ENCODE measurements at places on chromosomes 13 and 19.

DNA sequence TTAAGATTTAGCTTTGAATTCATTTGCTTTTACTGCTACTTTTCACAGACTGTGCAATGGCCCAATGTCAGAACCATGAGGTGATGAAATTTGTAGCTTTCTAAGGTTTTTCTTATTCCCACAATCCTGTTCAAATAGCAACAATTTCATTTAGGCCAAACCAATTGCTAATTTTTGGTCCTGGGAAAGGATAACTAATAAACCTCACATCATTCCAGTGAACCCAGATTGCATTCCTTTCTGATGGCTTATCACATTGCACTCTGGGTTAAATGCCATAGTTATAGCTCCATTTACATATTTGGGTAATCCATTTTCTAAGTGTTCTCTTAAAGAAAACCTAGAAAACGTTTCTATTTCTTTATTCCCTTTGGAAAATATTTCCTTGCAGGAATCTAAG lies 22.9 kb upstream of the POMP start:
- DNase-seq, result no peak

GRCh38 chr13:100392709-100393630 lies 195.6 kb downstream of the GGACT start:
- peak; percentile 42 for DNase-seq

- peak; percentile 25 for DNase-seq
These were observed 13.3 kb downstream of the PALM3 start for GRCh38 chr19:14048443-14049153.

DNA sequence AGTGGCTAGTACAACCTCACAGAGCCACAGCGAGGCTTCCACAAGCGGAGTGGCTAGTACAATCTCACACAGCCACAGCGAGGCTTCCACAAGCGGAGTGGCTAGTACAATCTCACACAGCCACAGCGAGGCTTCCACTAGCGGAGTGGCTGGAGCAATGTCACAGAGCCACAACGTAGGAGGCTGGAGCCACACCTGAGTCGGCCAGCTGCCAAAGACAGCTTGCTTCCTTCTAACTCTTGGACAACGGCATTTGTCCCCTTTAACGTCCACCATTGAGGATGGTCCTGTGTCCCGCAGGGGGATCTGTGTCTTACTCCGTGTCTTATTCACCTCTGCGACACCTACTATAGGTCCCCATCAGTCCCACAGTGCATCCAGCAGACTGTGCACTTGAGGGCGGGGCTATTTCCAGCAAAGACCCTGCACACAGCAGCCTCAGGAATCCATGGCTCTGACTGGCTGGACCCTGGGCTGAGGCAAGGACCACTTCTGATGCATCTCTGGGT lies 3.7 kb downstream of the ZNF787 start:
- no peak for DNase-seq

GRCh38 chr13:44792096-44792495 lies 197.2 kb downstream of the NUFIP1 start:
- no peak for DNase-seq

DNA sequence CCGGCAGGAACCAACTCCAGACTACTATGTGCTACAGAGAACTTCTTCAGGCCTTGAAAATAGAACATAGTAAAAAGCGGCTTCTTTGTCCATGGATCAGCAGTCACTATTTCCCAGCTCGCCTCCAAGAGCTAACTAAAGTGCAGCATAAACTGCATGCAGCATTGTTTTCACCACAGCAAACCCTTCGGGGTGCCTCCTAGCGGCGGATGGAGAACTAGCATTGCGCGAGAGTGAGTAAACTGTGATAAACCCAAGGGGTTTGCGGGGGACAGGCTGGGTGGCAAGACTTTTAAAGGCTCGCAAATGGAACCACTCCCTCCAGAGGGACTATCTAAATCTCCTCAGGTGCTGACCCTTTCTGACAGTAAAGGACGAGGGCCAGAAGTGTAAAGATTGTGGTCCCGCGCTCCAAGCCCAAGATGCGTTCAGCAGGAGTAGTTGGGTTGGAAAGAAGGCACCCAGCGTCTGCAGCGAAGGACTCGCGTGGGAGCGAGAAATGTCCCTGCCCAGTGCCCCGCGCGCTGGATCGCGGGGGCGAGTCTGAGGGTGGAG lies 21.5 kb upstream of the SGCG start:
- no peak for DNase-seq

DNA sequence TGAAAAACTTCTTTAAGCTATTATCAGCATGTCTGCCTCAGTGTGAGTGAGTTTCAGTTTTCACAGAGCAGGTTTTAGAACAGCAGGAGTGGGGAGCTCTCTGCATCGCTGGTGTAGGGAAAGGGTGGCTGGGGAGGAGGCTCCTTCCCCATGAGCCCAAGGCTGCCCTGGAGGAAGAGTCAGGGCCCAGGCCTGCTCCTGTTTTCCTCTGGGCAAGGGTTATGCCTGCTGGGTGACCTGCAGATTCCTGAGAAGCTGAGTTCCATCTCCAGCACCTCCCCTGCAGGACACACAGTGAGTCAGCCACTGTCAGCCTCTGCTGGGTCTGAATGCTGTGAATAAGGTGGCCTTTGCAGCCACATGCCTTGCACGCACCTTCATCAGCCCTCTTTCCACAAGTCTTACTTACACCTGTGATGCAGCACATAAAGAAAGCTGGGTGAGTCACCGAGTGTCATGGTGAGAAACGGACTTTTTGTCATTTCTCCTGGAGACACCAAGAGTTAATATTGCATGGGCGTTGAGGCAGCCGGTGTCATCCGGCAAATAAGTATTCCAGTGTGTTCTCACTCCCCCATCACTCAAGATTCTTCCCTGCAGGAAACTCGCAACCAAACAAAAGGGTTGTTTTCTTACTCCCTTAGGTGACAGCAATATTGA lies 186.4 kb upstream of the KL start:
- no peak for DNase-seq

GRCh38 chr19:16361254-16361653 lies 36.6 kb downstream of the KLF2 start:
- DNase-seq, result no peak

DNA sequence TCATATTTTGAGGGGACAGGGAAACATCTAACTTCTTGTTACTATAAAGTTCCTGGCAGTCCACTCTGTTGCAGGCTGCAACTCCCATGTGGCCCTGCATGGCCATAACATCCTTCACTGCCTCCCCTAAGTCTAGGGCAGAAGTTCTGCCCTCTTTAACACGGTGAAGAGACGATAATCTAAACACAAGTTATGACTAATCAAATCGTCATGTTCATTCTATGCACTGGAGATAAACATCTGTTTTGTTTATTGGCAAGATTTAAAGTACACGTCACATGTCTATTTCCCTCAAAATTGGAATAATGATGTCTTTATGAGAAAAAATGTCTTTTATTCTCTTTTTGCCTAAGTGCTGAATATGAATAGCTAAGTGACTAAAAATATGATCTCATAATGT lies 1629.4 kb downstream of the PCDH9 start:
- DNase-seq, result no peak

DNA sequence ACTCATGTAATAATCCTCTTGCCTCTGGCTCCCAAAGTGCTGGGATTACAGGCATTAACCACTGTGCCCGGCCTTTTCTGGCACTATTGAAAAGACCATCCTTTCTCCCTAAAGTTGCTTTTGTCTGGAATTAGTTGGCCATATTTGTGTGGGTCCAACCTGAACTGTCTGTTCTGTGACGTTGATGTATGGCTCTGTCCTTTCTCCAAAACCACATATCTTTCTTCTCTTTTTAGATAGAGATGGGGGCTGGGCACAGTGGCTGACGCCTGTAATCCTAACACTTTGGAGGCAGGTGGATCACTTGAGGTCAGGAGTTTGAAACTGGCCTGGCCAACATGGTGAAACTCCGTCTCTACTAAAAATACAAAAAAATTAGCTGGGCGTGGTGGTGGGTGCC lies 17.9 kb downstream of the DNM2 start:
- DNase-seq, result no peak

Data from NCI-H446 (cell line).